Heart left ventricle (tissue), 16 donors: ENCODE measurements at places on chromosomes 16 and 17.

GRCh38 chr17:65053354-65053881 is 3.1 kb downstream of the GNA13 start:
- no peak overlapping the region for H3K4me3 ChIP-seq
- DNase-seq = no peak
- H3K36me3 ChIP-seq = peaks cover 4% of the 10 kb centered on the region
- H3K4me1 ChIP-seq = peaks cover 12% of the 10 kb centered on the region
- H3K27ac ChIP-seq = no peak overlapping the region

- peaks cover 19% of the 10 kb centered on the region for H3K4me1 ChIP-seq
- peak; percentile 17 for DNase-seq
- H3K27me3 ChIP-seq = no peaks in the 10 kb centered on the region
- H3K36me3 ChIP-seq = no peaks in the 10 kb centered on the region
- no peak overlapping the region for H3K27ac ChIP-seq
Observed at GRCh38 chr16:74521691-74522090, 85.2 kb downstream of the GLG1 start.

GRCh38 chr17:81365601-81366585 is 29.4 kb upstream of the BAHCC1 start:
- no peaks in the 10 kb centered on the region for H3K27me3 ChIP-seq
- H3K36me3 ChIP-seq = no peaks in the 10 kb centered on the region
- DNase-seq = no peak
- H3K4me1 ChIP-seq = peaks cover 15% of the 10 kb centered on the region
- H3K27ac ChIP-seq = no peak overlapping the region

DNA sequence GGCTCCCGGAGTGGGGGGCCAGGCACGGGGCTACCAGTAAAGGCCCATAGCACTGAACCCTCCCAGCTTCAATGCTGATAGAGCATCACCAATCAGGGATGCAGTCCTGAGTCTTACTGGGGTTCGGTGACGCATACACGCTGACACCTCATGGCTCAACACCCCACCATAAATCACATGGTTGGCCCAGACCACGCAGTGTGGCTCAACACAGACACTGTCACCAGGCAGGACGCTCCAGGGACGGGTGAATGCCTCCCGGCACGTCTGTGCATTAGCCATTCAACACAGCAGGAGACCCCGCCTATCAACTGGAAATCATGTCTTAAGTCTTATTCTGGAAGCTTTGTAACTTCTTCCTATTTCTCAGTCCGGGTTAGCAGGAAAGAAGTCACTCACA is 35.0 kb downstream of the NECAB2 start:
- no peaks in the 10 kb centered on the region for H3K36me3 ChIP-seq
- H3K27ac ChIP-seq = no peak overlapping the region
- no peaks in the 10 kb centered on the region for H3K4me1 ChIP-seq
- H3K4me3 ChIP-seq = no peak overlapping the region
- no peaks in the 10 kb centered on the region for H3K27me3 ChIP-seq

GRCh38 chr16:30985401-30986128 is 558 bp downstream of the HSD3B7 start:
- DNase-seq = peak; percentile 54
- peak overlapping the region; percentile 55 for H3K4me3 ChIP-seq
- H3K27ac ChIP-seq = peak overlapping the region; percentile 63

DNA sequence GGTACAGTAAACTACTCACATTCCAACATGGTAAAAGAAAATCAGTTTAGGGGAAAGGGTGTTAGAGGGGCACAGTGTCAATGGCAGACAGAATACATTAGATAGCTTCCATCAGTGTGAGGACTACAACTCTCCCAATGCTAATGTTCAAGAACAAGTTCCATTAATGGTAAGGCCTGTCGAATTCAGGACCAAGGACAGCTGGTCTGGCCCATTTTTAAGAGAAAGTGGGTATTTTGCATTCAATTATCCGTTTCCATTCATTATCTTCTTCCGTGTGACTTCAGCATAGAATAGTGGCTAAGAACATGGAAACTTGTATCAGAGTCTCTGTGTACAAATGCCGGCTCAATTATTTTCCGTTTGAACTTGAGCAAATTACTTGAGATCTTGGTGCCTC is 98.4 kb downstream of the XYLT1 start:
- peaks cover 11% of the 10 kb centered on the region for H3K4me1 ChIP-seq
- no peak overlapping the region for H3K27ac ChIP-seq
- H3K36me3 ChIP-seq = no peaks in the 10 kb centered on the region
- H3K4me3 ChIP-seq = no peak overlapping the region
- H3K27me3 ChIP-seq = no peaks in the 10 kb centered on the region

- no peaks in the 10 kb centered on the region for H3K27me3 ChIP-seq
- peak overlapping the region; percentile 92 for H3K27ac ChIP-seq
- no peak for DNase-seq
- H3K4me3 ChIP-seq = no peak overlapping the region
- H3K36me3 ChIP-seq = peaks cover 4% of the 10 kb centered on the region
Observed at GRCh38 chr16:88759245-88759975, 25.6 kb downstream of the PIEZO1 start.

- H3K4me3 ChIP-seq = no peak overlapping the region
- no peak for DNase-seq
- H3K27me3 ChIP-seq = peaks cover 13% of the 10 kb centered on the region
- H3K4me1 ChIP-seq = no peaks in the 10 kb centered on the region
- no peaks in the 10 kb centered on the region for H3K36me3 ChIP-seq
Observed at GRCh38 chr16:75803753-75804152, 77.5 kb upstream of the CPHXL start.

DNA sequence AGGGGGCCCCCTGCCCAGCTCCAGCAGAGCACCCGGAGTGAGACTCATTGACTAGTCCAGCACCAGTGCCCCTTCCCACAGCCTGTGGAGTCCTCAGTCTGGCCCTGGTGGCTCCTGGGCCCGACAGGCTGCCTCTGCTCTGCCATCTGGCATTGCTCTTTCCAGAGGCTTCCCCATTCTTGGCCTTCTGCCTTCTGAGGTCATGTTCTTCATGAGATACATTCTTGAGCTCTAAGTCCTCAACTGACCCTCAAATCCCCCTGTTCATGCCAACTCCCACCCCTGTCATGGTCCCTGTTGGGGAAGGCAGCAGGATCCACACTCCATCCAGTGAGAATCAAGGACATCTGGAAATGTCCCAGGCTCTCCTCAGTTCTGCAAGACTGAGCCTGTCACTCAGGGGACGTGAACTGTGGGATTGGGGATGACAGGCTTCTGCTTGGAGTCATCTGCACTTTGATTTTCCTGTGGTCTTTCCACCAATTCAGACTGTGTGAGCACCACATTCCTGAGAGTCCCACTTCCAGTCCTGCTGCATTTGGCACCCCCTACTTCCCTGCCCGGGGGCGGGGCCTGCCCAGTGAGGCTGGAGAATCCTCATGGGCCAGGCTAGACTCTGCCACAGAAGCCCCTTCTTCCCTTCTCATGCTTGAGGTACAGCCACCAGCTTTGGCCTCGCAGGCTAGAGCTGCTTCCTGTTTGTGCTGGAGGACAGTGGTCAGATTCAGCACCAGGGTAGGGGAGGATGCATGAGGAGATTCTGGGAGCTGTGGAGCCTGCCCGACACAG is 2.7 kb downstream of the TRPV2 start:
- H3K27me3 ChIP-seq = no peaks in the 10 kb centered on the region
- no peak overlapping the region for H3K4me3 ChIP-seq
- no peak for DNase-seq
- peaks cover 17% of the 10 kb centered on the region for H3K36me3 ChIP-seq

GRCh38 chr16:56936491-56936890 is 4.5 kb downstream of the HERPUD1 start:
- H3K27ac ChIP-seq = no peak overlapping the region
- DNase-seq = no peak
- H3K4me1 ChIP-seq = peaks cover 53% of the 10 kb centered on the region
- no peaks in the 10 kb centered on the region for H3K27me3 ChIP-seq
- peaks cover 61% of the 10 kb centered on the region for H3K36me3 ChIP-seq

- H3K4me3 ChIP-seq = peak within 1 kb of the TSS; percentile 75
- peak within 1 kb of the TSS; percentile 89 for H3K27ac ChIP-seq
- peaks cover 62% of the 10 kb centered on the region for H3K36me3 ChIP-seq
- H3K4me1 ChIP-seq = peaks cover 16% of the 10 kb centered on the region
Observed at GRCh38 chr16:67936124-67936879, at the start of gene PSMB10. PSMB10 (minus strand) TSS chr16:67936850; CDS start chr16:67936749, 101 bp downstream.

- H3K27me3 ChIP-seq = peaks cover 11% of the 10 kb centered on the region
- no peak overlapping the region for H3K4me3 ChIP-seq
- H3K4me1 ChIP-seq = peaks cover 5% of the 10 kb centered on the region
- no peak for DNase-seq
- H3K27ac ChIP-seq = peak overlapping the region; percentile 83
- no peaks in the 10 kb centered on the region for H3K36me3 ChIP-seq
Observed at GRCh38 chr16:49837688-49838410, 18.1 kb downstream of the ZNF423 start.

DNA sequence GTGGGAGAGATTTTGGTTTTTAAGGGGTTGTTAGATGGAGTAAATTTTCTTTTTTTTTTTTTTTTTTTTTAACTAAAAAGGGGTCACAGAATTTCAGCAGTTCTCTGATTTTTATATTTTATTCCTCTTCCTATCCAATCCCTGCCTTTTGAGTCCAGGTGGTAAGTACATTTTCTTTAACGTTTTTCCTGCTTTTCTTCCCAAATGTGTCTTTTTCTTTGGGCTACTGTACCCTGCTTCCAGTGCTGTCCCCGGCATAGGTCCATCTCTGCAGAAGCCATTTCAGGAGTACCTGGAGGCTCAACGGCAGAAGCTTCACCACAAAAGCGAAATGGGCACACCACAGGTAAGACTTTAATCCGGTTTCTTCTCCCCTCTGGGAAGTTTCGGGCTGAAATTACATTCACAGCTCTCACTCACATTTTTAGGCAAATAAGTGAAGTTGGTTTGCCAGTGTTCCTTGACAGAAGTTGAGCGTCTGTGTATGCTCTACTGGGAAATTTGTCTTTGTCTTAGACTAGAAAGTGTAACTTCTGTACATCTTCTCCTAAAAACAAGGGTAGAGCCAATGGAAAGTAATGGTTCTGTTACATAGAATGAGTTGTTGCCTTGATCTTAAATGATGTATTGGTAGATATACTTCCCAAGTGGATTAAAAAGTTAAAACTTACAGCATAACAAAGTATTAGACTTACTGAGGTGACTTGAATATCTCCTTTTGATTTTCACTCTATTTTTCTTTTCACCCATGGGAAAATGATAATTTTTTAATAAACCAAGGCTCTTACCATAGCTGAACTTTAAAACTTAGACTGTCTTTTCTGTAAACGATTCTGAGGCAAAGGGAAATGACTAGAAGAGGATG is 54.5 kb downstream of the TUBD1 start:
- H3K4me3 ChIP-seq = peak overlapping the region; percentile 73
- peak overlapping the region; percentile 95 for H3K27ac ChIP-seq
- H3K36me3 ChIP-seq = peaks cover 15% of the 10 kb centered on the region
- no peaks in the 10 kb centered on the region for H3K27me3 ChIP-seq
- DNase-seq = no peak
- H3K4me1 ChIP-seq = peaks cover 13% of the 10 kb centered on the region

GRCh38 chr16:73046849-73047214 is 1.1 kb downstream of the ZFHX3 start:
- no peaks in the 10 kb centered on the region for H3K27me3 ChIP-seq
- H3K4me1 ChIP-seq = peaks cover 49% of the 10 kb centered on the region
- peak overlapping the region; percentile 88 for H3K27ac ChIP-seq
- peak overlapping the region; percentile 80 for H3K4me3 ChIP-seq
- DNase-seq = no peak

GRCh38 chr17:40295488-40296436 is 8.1 kb downstream of the CDC6 start:
- no peaks in the 10 kb centered on the region for H3K27me3 ChIP-seq
- H3K4me3 ChIP-seq = no peak overlapping the region
- DNase-seq = no peak
- no peaks in the 10 kb centered on the region for H3K36me3 ChIP-seq

DNA sequence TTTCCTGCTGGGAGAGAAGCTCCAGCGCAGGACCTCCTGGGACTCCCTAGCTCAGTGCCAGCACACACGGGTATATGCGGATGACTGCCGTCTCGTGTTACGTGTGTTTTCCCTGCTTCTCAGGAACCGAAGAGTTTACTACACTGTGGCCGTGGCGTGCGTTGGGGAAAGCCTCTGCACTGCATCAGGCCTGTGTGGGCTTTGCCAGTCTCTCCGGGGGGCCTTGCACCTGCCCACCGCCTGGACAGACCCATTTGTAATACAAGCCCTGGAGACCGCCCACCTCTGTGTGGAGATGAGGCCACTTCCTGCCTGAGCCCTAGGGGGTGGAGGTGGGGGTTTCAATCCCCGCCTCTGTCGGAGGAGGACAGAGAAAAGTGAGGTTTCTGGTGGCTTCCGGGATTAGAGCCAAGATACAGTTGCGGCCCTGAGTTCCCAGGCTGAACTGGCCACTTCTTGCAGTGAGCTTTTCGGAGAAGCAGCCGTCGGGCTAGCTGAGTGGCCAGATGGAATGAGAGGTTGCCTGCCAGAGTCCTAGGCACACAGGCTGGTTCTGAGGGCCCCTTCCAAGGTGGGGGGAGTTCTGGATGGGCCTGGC is 43.4 kb upstream of the GSE1 start:
- no peaks in the 10 kb centered on the region for H3K27me3 ChIP-seq
- H3K4me3 ChIP-seq = no peak overlapping the region
- H3K4me1 ChIP-seq = peaks cover 37% of the 10 kb centered on the region
- no peaks in the 10 kb centered on the region for H3K36me3 ChIP-seq

GRCh38 chr17:73863761-73864535 is 219.7 kb upstream of the SDK2 start:
- no peaks in the 10 kb centered on the region for H3K36me3 ChIP-seq
- H3K27me3 ChIP-seq = no peaks in the 10 kb centered on the region
- no peak for DNase-seq
- H3K4me1 ChIP-seq = no peaks in the 10 kb centered on the region

- DNase-seq = no peak
- no peak overlapping the region for H3K27ac ChIP-seq
- H3K4me3 ChIP-seq = no peak overlapping the region
- no peaks in the 10 kb centered on the region for H3K27me3 ChIP-seq
- H3K4me1 ChIP-seq = peaks cover 34% of the 10 kb centered on the region
- H3K36me3 ChIP-seq = no peaks in the 10 kb centered on the region
Observed at GRCh38 chr17:49694847-49695697, 12.7 kb downstream of the SLC35B1 start.

- no peaks in the 10 kb centered on the region for H3K27me3 ChIP-seq
- H3K27ac ChIP-seq = no peak overlapping the region
- no peak for DNase-seq
- no peaks in the 10 kb centered on the region for H3K36me3 ChIP-seq
Observed at GRCh38 chr16:4601036-4601863, 13.4 kb downstream of the UBALD1 start.

DNA sequence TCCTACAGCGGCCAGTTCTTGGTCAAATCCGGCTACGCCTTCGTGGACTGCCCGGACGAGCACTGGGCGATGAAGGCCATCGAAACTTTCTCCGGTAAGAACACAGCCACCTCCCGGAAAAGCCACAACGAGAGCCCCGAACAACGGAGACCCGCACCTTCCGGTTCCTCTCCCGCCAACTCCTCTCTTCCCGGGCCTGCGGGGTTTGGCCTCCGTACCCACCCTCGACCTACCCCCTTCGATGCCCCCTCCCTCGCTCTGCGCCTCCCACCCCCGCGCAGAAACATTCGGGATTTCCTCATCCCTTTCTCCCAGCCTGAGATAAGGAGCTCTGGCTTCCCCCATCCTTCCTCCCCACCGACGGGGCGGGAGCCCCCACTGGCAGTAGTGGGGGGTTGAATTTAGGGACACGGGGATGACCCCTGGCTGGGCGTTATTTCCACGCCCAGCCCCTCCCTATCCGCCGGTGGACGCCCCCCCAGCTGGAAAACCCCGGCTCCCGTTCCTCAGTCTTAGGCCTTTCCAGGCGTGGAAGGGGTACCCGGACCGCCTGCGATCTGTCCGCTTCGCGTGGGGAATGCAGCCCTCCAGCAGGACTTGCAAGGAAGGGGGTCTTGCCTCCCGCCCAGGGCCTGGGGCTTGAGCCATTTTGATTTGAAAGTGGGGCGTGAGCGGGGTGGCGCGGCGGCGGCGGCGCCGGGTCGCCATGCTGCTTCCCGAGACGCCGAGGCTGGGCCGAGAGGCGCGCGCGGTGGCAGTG is 822 bp downstream of the IGF2BP1 start:
- peak overlapping the region; percentile 18 for H3K4me3 ChIP-seq
- H3K27me3 ChIP-seq = peaks cover 98% of the 10 kb centered on the region
- no peak overlapping the region for H3K27ac ChIP-seq
- no peaks in the 10 kb centered on the region for H3K36me3 ChIP-seq
- DNase-seq = no peak
